ENCODE measurements at places on chromosomes 3 and 15. TPM values are rescaled to one million over a fixed set of nuclear protein-coding genes. Genes with fewer than 3 reads are reported as not detected.

GRCh38 chr3:187986514-187986934 lies 167.4 kb upstream of the LPP start:
- no peak for DNase-seq

Gene ZMYND10
- total RNA-seq, result 1.9 TPM

DNA sequence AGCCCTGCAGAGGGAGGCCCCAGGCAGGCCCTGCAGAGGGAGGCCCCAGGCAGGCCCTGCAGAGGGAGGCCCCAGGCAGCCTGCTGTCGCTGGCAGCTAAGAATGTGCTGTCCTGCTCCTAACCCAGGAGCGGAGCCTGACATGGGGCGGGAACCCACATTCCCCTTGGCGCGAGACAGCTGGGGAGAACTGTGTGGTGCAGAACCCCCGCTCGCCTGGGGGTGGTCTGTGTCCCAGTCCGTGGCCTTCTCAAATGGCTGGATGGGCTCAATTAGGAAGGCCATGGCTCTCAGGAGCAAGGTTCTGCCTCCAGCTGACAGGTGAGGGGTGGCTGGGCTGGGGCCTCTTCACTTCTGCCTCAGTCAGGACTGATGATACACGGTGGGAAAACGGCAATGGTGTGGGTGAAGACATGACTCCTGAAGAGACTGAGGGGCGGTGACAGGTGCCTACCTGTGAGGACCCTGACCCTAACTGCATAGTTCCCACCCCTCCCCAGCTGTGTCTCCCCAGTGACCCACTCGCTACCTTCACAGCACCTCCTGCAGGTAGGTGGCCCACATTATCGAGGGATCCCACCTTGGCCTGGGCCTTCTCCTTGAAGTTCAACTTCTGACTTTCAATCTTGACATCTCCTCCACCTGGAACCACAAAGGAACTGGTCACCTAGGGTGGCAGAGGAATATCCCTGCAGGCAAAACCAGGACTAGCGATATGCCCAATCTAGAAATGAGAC lies 52.0 kb downstream of the DHX30 start:
- DNase-seq, result no peak

Gene HTR3C
- total RNA-seq, result not detected

Gene CHCHD4
- 11.3 TPM for total RNA-seq

DNA sequence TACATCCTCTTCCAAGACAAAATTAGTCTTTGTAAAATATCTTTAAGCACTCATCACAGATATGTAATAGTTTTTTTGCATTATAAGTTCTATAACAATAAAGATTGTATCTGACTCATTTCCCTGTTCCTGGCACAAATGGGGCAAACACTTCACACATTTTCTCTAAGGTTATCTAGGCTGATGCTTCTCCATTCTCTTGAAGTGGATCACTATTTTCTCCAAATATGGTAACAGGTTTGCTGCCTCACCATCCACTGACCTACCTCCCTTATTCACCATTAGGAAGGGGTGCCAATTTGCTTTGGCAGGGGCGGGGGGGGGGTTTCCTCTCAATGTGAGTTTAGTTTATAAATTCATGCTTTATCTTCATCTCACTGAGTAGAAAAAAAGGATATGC lies 767.7 kb upstream of the LMCD1 start:
- no peak for DNase-seq

GRCh38 chr3:22960105-22960984 lies 242.8 kb upstream of the UBE2E2 start:
- no peak for DNase-seq

DNA sequence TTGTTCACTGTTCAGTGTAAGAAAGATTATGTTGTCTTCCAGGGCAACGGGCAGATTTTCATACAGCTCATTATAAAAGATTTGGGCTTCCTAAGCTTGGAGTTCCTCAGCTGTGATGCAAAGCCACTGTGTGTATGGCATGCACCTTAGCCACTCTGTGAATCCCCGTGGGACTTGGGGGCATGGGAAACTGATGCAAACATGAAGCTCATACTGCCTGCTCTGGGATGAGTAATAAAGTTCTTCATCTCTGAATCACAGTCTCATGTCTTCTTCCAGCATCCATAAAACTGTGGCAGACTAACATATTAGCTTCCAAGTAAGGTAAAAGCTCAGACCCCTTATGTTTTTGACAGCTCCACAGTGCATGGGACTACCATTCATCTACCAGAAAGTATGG lies 154.3 kb upstream of the RORA start:
- DNase-seq, result no peak

GRCh38 chr3:16319307-16319706 lies 54.3 kb downstream of the OXNAD1 start:
- DNase-seq, result no peak

Gene KLHL6
- total RNA-seq, result 0.55 TPM

- DNase-seq, result no peak
Observed at GRCh38 chr3:76349715-76350480, 564.5 kb upstream of the ZNF717 start.

- DNase-seq, result no peak
Observed at GRCh38 chr3:37861620-37862041, at the start of gene CTDSPL. Gene CTDSPL, plus strand, starts transcription at chr3:37861880. Its CDS starts 320 bp downstream, at chr3:37862200.

DNA sequence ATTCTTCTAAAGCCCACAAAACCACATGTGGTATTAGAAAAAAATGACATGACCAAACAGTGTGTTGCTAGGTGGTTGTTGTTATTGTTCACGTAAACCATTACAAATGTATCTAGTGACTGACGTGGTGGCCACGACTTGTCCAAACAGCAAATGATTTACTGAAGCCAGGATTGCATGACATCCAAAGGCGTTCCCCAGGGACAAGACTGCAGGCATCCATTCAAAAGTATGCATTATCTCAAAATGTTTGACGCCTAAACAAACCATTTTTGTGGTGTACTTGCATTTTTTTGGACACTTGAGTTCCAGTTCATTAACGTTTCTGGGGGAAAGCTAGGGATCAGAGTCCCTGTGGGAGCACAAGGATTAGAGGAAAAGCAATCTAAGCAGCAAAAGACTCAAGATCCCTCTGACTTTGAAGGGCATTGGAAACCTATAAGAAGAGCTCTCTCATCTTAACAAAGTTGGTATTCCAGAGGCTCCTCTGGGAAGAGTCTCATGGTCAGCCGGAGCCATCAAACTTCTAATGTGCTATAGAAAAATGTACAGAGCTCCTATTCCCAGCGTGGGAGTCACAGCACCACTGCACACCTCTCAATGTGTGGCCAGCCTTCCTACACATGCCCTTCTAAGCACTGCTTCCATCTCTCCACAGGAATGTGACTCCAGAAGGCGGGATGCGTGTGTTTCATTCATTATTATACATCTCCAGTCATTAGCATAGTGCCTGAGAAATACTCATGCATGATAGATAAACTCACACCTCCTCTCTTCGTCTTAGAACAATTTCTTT lies 62.9 kb downstream of the FBN1 start:
- no peak for DNase-seq

Gene CHRNA5
- 1.0 TPM for total RNA-seq

Gene MCF2L2
- 0.56 TPM for total RNA-seq

Gene MAP3K13
- total RNA-seq, result 19.6 TPM

- DNase-seq, result no peak
Observed at GRCh38 chr3:171000281-171000680, 26.2 kb downstream of the SLC2A2 start.

DNA sequence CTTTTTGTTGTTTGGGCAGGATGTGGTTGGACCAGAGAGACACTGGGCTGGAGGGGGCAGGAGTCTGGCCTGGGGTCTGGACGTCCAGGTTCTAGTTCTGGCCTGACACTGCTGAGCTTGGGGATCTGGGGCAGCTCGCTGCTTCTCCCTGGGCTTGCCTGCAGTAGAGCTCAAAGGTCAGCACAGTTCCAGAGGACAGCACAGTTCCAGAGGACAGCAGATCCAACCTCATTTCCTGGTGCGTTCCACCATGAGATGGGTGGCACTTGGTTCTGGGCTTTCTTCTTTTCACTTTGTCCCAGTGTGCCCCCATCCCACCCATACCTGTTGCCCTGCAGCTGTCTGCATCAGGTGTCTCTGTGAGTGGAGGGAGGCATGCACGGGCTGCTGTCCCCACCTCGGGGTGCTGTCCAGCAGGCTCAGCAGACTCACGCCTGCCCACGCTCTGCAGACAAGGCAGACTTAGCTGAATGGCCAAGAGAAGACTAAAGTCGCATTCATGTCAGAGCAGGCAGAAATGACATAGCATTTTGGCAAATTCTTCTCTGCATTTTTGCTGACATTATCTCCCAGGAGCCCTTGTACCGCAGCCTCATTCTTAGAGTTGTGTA lies 16.7 kb downstream of the CACNA2D3 start:
- DNase-seq, result no peak

All from suprapubic skin (tissue), 4 donors.